IPS DF 19.7 (cell line): ENCODE measurements at places on chromosomes 12 and 14.

GRCh38 chr12:65495233-65495632, 216.8 kb downstream of the MSRB3 start:
- no peak for DNase-seq

GRCh38 chr12:112939761-112940381, 1.6 kb downstream of the OAS3 start:
- DNase-seq, result no peak

DNA sequence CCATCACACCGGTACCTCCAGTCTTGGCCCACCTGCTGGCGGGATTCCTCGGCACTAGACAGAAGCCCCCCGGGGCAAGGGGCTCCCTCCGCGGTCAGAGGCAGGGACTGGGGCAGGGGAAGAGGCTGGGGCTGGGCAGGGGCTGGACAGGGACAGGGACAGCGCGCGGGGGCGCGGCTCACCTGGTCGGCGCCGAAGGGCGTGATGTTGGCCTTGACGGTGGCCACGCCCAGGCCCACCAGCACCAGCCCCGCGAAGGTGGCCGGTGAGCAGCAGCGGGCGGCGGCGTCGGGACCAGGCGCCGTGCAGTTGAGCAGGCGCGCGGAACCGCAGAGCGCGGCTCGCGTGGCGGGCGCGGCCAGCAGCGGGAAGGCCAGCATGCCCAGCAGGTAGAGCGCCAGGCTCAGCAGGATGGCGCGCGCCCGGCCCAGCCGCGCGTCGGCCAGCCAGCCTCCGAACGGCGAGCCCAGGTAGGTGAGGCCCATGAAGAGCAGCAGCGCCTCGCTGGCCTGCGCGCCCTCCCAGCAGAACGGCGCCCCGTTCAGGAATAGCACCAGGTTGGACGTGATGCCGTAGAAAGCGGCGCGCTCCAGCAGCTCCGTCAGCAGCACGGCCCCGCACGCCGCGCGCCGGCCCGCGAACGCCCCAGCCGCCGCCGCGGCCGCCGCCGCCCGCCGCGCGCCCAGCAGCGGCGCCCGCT, 392 bp downstream of the SLC15A4 start:
- no peak for DNase-seq

DNA sequence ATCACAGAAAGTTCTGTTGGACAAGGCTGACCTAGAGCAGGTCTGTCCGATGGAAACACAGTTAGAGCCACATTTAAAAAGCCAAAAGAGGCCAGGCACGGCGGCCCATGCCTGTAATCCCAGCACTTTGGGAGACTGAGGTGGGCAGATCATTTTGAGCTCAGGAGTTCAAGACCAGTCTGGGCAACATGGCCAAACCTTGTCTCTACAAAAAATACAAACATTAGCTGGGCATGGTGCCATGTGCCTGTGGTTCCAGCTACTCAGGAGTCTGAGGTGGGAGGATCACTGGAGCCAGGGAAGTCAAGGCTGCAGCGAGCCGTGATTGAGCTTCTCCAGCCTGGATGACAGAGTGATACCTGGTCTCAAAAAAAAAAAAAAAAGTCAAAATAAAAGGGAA, 14.9 kb downstream of the UBE3B start:
- DNase-seq, result no peak

DNA sequence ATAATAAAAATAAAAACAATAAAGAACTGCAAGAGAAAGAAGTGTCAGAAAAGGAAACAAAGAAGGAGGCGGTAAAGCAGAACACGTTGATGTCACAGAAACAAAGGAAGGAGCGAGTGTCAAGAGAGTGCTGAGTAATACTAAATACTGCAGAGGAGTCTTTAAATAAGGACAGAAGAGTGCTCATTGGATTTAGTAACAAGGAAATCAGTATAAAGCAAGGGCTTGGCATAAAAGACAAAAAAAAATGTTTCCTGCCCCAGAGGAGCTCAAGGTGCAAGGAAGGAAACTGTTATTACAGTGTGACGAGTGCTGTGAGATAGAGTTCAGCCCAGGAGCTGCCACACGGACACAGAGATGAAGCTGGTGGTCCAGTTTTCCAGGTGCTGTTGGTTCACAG, 8.4 kb upstream of the TUBA1A start:
- DNase-seq, result no peak

DNA sequence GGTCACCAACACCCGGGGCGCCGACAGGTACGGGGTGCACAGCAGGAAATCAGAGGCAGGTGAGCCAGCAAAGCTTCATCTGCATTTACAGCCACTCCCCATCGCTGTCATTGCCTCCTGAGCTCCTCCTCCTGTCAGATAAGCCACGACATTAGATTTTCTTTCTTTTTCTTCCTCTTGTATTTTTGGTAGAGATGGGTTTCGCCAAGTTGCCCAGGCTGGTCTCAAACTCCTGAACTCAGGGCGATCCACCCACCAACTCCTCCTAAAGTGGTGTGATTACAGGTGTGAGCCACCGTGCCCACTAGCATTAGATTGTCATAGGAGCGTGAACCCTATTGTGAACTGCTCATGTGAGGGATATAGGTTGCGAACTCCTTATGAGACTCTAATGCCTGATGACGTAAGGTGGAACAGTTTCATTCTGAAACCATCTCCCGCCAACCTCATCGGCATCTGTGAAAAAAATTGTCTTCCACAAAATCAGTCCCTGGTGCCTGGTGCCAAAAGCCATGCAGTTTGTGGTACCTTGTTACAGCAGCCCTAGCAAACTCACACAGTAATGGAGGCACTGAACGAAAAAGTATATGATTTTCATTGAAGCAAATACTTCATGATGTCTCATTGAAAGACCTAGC, 1.5 kb downstream of the STYK1 start:
- no peak for DNase-seq

- DNase-seq, result no peak
Observed at GRCh38 chr14:61663312-61663979, 31.9 kb upstream of the HIF1A start.

DNA sequence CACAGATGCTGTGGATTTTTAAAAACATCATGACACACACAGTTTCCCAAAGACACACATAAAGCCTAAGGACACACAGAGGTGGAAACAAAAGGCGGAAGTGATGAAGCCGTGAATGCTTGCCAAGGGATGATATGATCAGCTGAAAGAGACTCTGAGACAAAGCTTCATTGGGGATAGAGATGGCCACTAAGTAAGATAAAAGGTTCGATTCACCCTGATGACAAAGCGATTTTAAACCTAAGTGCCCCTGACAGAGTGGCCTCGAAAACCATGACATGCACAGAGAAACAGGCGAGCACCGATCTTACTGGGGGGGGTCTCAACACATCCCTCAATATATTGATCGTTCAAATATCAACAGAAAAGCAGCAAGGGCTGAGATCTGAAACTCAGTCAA, 20.3 kb upstream of the EIF5 start:
- no peak for DNase-seq

GRCh38 chr12:84789184-84789583, 123.4 kb downstream of the SLC6A15 start:
- no peak for DNase-seq

- DNase-seq, result no peak
Observed at GRCh38 chr12:20369305-20370013, 1.1 kb downstream of the PDE3A start.

GRCh38 chr12:107501681-107502080, 183.9 kb upstream of the PWP1 start:
- DNase-seq, result no peak

DNA sequence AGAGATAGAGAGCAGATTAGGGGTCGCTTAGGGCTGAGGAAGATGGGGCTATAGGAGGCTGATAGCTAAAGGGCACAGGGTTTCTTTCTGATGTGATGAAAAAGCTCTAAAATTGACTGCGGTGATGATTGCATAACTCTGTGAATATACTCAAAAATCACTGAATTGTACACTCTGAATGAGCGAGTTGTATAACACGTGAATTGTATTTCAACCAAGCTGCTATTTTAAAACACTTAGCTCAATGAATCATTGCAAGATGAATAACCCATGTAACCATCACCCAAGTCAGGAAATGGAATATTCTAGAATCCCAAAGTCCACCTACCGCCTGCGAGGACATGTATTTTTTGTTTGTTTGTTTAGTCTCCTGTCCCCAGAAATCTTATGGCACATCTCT, 60.1 kb upstream of the CCND2 start:
- no peak for DNase-seq

DNA sequence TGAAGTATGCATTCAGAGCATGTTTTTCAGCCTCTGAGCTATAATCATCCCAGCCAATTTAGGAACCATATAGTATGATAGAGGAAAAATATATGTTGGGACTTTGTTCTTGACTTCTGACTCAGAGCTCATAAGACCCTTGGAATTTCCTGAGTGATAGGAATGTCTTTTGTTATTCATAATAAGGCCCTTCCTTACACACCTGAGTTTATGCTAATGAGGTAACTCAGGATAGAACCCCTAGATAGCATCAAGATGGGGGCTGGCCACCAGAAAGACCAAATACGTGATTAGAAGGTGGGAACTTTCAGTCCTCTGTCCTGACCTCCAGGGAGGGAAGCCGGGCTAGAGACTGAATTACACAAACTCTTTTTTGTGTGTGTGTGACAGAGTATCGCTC, 32.4 kb upstream of the PLEK2 start:
- DNase-seq, result no peak

DNA sequence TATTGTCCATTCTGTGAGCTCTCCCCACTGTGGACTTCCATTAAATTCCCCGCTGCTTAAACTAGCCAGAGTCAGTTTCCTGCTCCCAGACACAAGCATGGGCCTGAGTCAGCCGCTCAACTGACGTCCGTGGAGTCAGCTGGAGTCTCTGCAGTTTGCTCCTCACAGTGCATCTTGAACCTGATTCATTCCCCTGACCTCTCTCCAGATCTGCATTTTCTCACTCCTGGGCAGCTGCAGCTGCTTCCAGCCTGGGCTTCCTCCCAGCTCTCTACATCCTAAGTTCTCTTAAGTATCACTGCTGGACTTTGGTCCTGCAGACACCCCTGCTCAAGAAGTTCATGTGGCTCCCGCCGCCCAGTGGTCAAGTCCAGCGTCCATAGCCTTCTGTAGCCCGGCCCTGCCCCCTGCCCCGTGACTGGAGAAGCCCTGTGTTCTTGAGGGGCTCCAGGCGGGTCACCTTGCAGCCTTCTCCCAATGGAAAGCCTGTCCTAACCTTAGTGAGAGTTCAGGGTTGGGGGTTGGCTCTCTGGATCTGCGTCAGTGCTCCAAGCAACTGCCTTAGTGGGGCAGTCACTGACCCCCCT, 20.0 kb downstream of the NFKBIA start:
- no peak for DNase-seq

DNA sequence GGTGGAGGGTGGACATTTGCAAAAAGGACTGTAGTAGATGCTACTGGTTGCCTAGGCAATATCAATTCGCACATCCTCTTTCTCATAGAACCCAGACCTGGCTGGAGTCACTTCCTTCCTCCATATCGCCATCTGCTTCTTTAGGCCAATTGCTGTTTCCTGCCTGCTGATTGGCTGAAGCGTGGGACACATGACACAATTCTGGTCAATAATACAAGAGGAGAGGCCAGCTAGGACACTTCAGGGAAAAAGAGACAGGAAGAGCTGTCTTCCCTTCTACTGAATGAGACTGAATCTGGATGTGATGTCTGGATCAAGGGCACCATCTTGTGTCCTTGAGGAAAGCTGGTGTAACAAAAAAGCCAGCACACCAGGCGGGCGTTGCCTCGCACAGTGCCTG, 53.8 kb downstream of the TRPV4 start:
- no peak for DNase-seq

DNA sequence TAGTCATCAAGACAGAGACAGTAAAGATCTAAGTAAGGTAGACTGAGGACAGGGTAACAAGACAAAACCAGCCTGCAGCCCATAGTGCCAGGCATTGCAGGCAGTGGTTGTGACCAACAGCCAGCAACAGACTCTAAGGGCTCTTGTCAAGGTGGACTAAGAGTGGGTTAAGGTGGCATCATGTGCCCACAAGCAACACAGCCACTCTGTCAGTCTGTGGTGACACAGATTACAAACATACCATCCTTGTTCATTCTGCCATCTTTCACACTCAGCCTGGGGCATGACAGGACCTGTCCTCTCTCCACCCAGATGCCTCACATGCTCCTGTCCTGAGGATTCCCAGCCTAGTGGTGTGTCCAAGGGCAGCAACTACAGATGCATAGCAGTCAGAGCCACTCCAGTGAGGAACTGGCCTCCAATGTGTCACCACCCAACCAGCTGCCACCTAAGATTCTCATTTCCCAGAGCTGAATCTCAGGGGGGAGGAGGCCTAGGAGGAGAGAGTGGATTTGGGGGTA, 28.3 kb downstream of the VDR start:
- no peak for DNase-seq

DNA sequence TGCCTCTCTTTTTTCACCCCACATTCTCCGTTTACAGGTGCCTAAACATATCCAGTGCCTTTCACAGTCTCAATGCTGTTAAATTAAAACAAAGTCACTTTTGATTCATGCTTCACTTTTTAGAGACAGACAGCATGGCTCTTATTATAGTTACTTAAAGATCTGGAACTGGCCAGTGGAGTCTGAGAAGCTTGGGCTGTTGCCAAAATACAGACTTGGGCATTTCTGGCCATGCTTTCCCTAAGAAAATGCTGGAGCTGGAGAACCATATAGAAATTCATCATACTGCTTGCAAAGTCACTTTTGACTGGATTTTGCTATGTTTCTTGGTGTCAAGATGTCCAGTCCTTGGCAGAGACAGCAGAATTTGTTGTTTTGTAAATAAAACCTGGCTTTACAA, 12.2 kb upstream of the GPR68 start:
- DNase-seq, result no peak

GRCh38 chr12:104930388-104931326, 27.4 kb downstream of the SLC41A2 start:
- DNase-seq, result no peak

DNA sequence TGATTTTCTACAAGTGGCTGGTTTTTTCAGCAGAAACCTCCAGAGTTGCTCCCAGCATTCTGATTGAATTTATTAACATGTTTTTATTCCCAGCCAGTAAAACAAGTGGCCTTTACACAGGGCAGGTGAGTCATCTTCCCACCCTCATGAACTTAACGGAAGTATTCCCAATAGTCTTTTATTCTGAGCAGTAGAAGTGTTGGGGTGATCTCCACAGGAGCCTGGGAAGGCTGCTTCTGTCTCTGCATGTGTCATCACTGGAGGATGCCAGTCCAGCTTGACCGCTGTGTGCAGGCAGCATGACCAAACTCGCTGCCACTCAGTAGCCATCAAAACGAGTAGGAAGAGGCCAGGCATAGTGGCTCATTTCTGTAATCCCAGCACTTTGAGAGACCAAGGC, 13.4 kb upstream of the DNAH10 start:
- no peak for DNase-seq

- no peak for DNase-seq
Observed at GRCh38 chr14:21244544-21244943, 24.7 kb downstream of the HNRNPC start.

DNA sequence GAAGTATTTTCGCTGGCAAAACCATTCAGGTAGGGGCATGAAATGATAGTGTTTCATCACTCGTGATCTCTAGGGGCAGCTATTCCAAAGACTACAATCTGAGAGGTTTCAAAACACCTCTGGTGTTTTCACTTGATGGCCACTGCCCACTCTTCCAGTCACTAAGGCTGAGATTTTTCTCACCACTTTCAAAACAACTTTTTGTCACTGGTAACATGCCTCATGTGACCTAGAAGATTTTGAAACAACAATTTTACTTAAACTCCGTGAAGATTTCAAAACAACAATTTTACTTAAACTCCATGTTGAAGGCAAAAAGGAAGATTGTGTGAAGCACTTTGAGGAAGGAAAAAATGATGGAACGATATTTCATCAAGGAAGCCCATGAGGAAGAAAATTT, 1.2 kb upstream of the IRAK3 start:
- no peak for DNase-seq
